ENCODE measurements at places on chromosomes 3 and 15.

DNA sequence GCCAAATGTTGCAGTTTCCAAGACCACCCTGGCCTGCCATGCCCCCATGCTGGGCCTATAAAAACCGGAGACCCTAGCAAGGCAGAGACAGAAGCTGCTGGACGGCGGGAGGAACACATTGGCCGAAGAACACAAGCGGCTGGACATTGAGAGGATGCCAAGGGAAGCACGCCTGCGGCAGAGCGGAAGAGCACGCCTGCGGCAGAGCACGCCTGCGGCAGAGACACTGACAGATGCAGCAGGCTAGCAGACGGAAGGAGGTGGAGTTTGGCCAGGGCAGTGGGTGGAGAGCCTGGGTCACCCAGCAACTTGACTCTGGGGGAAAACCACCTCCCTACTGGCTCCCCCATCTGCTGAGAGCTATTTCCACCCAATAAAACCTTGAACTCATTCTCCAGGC, 322.3 kb upstream of the TBL1XR1 start:
- DNase-seq, result no peak

DNA sequence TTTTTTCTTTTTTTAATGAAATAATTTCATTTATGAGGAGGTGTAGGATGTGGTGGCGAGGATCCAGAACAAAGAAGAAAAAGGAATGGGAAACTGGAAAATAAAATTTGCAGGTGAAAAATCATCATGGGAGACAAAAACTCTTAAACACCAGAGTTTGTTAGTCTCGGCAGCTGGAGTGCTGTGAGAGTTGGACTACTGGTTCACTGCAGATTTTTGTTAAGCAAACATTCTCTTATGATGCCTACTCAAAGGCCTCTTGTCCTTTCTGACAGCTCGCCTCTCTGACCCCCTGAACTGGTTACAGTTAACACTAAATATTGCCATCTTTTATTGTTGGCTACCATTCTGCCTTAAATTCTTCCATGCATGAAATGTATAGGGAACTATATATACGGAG, 152.4 kb upstream of the DPH6 start:
- DNase-seq, result no peak

GRCh38 chr15:38411902-38412301, 42.0 kb upstream of the FAM98B start:
- DNase-seq, result no peak

- DNase-seq, result no peak
Observed at GRCh38 chr3:165505657-165506056, 309.5 kb upstream of the SLITRK3 start.

DNA sequence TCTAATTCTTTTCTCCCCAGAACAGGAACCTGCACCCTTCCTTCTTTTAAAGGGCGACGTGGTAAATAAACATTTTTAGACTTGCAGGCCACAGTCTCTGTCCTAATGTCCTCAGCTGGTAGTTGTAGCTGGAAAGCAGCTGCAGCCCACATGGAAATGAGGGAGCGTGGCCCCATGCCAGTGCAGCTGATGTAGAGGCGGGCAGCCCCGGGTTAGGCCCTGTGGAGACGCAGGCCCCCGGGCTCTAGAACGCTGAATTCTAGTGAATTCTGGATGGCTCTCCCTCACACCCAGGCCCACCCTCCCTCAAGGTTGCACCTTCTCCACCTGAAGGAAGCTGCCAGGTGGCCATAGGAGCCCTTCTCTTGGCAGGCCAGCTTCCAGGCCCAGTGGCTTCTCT, 52.3 kb downstream of the PGPEP1L start:
- no peak for DNase-seq

DNA sequence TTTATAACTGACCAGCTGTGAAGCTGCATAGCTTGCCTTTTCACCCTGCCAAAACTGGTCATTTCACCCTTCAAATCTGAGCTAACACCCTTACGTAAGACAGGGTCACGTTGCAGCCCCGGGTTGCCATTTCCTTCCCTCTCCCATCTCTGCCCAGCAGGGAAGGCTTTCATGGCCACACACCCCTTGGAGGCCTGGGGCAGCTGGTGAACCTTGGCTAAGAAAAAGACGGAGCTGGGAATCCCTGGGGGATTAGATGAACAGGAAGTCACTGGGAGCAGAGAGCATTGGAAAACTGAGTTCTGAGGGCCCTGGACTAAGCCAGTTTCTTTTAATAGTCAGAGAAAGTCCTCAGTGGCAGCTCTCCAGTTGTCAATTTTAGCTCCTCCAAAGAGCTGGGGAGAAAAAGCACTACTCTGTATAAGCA, 67.8 kb downstream of the TTC23 start:
- no peak for DNase-seq

- no peak for DNase-seq
Observed at GRCh38 chr3:61297821-61298220, 46.6 kb upstream of the FHIT start.
